Activated T-helper 1 cell treated with anti-CD3 and anti-CD28 coated beads, Interleukin-2, amount 50 U/mL, for 16 hours (primary cell): ENCODE measurements at places on chromosomes 2 and 18.

DNA sequence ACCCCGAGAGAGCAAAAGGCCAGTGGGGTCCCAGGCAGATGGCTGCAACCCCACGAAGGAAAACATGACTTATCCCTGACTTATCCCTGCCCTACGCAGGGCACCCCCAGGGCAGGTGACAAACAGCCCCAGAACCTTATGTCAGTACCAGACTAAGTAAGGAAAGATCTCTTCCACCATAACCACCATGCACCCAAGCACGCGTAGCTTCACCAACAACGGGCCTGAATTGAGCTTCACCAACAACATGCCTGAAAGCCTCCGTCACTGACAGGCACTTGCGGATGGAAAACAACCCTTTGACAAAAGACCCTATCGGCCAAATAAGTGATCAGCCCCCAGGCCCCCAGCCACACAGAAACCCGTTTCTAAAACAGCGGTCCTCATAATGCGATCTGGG is 34.1 kb downstream of the HDAC4 start:
- no peak for DNase-seq

- no peak for DNase-seq
Observed at GRCh38 chr2:73922681-73923080, 4.0 kb upstream of the DGUOK start.

GRCh38 chr2:225073198-225073597 is 30.9 kb upstream of the DOCK10 start:
- no peak for DNase-seq

- DNase-seq: no peak
Observed at GRCh38 chr2:203453858-203454451, 81.1 kb downstream of the RAPH1 start.

GRCh38 chr18:30066288-30066687 is 976.3 kb downstream of the DSC3 start:
- no peak for DNase-seq

DNA sequence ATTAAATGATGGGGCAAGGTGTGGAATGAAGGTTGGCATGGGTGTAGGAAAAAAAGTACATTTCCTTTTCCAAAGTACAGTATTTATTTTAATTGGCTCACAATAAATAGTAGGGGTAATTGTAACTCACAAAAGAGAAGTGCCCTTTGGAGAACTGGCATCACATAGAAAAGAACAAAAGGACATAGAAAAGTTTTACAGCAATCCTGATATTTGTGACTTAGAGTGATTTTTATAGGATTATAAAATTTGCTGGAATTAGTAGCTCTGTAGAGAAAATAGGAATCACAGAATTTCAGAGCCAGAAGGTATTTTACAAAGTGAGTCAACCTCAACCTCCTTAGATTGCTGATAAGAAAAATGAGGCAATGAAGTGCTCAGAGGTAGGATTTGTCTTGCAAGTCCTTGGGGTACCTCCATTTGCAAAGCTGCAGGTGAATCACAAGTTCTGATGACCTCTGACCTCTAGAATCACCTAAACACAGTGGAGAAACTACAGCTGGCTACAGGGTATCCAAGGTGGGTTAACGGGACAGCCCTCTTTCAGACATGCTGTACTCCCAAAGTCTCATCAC is 133.6 kb downstream of the SOCS6 start:
- no peak for DNase-seq

- no peak for DNase-seq
Observed at GRCh38 chr18:10140461-10141282, 226.9 kb downstream of the VAPA start.

DNA sequence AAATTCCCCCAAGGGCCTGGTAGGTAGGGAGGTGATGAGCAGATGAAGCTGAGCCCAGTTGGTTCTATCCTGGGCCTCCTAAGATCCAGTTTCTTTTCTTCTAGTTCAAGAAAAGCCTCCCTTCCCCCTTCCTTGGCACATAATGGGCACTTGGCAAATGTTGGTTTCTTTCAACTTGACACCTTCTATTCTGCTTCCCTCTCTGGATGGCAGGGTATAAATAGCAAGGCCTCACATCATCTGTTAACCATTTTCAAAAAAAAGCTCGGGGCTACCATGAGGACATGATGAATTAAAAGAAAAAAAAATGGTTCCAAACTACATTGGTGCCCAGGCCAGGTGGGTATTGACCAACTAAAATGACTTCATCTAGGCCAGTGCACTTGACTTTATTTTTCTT is 29.9 kb downstream of the CTAGE1 start:
- DNase-seq: no peak

DNA sequence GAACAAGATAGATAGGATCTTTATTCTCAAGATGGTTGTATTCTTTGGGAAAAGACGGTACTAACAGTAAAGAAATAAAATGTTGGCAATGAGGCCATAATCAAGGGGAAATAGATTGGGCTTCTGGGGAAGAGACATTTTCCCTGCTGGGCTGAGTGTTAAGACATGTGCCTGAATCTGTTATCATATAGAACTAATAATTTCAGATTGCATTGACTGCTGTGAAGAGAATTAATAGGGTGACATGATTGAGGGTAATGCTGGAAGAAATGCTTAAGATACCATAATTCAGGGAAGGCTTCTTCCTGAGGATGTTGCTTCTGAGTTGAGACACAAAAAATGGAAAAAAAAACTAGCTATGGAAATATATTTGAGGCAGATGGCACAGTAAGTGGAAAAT is 105.0 kb downstream of the PTH2R start:
- no peak for DNase-seq

DNA sequence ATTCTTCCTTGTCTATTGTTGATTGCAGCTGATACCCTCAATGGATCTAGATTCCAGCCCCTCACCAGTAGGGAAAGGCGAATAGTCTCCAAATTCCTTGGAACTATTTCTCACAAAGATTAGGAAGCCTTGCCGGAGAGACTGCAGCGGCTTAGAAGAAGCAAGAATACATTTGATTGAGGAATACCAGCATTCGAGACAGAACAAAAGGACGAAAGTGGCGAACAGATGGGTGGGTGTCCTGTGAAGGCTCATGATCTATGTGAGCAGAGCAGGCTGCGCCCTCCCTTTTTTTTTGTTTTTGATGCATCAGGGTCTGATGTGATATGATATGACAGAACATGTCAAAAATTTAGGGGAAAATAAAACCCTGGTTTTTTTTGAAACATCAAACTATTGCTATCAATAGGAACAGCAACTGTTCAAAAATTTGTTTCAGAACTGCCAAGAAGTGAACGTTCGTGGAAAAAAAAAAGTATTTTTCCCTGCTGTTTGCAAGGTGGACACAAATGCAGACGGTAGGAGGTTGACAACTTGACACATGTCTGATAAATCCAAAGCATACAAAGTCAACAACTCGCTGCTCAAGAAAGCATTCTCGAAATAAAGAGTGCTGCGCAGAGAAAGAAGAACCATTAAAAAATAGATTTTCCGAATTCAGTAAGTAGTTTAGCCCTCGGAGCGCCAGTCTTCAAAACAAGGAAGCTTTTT is 49.1 kb downstream of the PTGR3 start:
- no peak for DNase-seq

DNA sequence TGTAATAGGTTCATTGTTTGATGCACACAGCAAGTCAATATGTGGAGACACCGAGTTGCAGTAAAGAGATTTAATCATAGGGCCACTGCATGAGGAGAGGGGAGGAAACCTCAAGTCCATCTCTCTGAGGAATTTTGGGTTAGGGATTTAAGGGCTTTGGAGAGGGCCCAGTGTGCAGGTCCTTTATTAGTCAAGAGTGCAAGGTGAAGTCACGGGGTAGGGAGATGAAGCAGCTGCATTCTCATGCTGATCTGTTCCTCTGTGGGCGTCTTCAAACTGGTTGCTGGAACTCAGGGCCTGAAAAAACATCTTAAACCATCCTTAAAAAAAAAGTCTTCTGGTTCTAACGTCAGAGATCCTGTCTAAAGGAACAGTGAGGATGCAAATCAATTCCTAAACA is 131.6 kb downstream of the NXPH2 start:
- DNase-seq: no peak
